Posterior cingulate gyrus (tissue), 11 donors: ENCODE measurements at places on chromosomes 12 and 14.

- DNase-seq, result no peak
These were observed 9.7 kb upstream of the CMKLR1 start for GRCh38 chr12:108348842-108349241.

GRCh38 chr14:64673316-64673715 lies 30.9 kb upstream of the PLEKHG3 start:
- no peak for DNase-seq

- no peak for DNase-seq
These were observed 33.0 kb downstream of the METAP2 start for GRCh38 chr12:95506707-95507523.

DNA sequence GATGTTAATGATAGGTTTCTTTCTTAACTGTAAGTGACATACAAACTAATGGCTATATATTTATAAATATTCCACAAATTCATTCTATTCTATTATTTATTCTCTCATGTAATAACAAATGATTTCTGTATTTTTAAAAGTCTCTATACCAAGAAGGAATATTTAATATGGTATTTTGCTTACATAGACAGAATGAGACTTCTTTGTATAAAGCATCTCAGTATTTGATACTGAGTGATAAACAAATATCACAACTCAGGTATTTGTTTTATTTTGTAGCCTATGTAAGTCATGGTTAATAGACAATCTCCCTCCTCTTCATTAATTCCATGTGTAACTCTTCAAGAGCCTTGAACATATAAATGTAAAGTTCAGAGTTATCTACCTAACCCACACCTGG lies 18.0 kb downstream of the ATL1 start:
- no peak for DNase-seq

DNA sequence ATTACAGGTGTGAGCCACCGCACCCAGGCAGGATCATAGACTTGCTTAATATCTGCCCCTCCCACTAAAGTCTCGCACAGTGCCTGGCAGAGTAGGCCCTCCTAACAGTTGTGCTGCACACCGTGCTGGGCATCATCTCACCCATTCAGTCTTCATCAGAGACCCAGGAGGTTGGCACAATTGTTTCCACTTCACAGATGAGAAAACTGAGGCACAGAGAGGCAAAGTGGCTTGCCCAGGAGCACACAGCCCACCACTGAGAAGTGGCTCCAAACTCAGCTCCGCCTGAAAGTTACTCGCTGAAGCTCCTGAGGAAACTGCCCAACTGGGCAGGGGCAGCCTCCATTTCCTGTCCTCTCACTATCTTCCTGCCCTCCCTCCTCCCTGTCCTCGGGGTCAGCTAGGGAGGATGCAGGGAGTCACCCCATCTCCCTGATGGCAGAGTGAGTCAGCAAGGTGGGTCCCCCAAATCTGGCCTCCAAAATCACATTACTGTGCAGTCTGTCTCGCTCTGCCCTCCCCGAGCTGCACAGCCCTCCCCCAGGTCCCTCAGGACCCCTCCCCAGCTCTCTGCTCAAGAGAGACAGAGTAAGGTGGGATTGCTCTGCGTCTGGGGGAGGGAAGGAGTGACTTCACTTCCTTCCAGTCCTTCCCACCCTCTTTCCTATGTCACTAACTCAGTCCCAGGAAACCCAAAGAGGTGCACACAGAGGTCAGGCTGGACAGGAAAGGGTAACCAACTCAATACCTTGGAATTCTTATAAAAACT lies 5.7 kb downstream of the SLC8B1 start:
- DNase-seq, result peak; percentile 67

GRCh38 chr12:49483619-49484018 lies 55.2 kb upstream of the KCNH3 start:
- no peak for DNase-seq

DNA sequence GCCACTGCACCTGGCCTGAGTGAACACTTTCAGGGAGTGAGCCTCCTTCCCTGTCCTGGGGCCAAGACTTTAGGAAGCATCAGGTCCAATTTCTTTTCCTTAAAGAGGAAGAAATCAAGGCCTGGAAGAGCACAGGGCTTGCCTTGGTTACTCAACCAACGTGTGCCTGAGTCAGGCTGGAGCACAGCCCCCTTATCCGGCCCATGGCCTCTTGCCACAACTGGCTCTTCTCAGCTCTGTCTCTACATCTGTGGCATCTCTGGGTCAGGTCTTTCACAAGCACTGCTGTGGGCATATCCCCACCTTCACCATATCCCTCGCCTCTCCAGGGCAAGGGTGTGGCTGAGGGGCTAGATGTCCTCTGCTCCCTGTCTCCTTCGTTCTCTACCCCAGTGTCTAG lies 6.8 kb downstream of the MYH6 start:
- DNase-seq, result no peak

DNA sequence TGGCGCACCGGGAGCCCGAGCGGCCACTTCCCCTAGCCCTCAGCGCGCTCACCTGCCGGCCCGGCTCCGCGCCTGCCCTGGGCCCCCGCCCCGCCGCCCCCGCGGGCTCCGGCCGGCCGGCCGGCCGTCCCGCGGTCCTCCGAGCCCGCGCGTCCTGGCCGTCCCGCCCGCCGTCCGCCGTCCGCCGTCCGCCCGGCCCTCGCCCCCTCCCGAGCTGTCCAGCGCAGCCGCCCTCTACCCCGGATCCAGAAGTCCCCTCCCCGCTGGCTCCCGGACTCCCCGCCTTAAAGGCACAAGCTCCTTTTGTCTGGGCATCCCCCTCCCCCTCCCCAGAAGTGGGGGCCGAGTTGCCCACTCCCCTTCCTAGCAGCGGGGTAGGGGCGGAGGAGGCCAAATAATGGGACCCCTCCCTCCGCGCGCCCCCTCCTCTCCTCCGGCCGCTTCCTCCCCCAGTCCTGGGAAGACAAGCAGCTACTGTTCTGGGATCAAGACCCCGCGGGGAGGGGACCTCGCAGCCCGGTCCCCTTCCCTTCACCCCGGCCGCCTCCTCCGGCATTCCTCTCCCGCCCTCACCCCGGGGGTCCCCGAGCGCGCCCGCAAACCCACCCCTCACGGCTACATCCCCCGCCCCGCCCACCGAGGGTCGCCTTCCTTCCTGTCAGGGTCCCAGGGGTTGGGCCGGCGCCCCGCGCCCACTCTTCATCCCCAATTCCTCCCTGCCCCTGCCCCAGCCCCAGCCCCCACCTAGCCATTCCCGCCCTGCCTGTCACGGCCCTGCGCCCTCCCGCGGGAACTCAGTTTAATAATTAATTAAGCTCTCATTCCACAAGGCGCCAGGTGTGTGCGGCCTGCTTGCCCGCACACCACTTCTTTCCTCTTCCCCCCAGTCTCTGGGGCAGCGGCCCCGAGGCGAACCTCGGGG lies at the start of gene ADCY6:
Gene ADCY6 (minus strand): TSS at position 236 of the 922 bp plus-strand sequence. CDS start 5,655 bp downstream, outside the sequence.
- DNase-seq, result peak; percentile 96

GRCh38 chr12:65655074-65655493 lies 169.2 kb upstream of the HMGA2 start:
- no peak for DNase-seq

GRCh38 chr12:48780381-48781025 lies 8.4 kb downstream of the ADCY6 start:
- DNase-seq, result no peak

DNA sequence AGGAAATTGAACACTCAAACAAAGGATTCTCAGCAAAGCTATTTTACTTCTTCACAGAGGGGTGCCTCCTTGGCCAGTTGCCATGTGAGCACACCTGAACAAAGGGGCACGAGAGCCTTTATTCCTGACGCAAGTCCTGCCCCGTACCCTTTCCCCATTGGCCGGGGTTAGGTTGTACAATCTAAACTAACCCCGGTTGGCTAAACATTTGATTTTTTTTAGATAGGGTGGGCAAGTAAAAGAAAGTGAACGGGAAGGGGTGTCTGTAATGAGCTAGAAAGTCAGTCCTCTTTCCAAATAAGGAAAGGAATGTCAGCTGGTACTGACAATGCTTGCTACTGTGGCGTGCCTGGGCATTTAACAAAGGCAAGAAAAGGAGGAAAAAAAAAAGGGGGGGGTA lies 135.5 kb upstream of the CDKN3 start:
- DNase-seq, result no peak

- DNase-seq, result no peak
These were observed 845 bp downstream of the GIT2 start for GRCh38 chr12:109995361-109995685.

DNA sequence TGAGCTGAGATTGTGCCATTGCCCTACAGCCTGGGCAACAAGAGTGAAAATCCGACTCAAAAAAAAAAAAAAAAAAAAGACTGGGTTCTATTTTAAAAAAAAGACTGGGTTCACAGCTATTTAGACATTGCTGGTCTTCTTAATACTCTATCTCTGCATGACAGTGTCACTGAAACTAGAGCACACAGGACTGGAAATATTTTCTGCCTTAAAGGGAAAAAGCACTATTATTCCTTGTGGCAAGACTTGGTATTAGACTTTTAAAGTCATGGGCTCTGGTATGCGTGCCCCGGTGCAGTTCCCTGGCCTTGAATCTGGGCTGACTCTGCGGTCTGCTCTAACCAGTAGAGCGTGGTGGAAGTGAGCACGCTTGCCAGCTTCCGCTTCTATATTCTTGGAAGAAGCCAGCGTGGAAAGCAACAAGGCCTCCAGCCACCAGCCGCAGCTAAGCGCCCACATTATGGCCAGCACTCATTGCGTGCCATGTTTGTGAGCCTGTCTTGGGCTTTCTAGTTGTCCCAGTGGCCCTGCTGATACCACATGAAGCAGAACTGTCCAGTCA lies 31.3 kb downstream of the PRKAB1 start:
- DNase-seq, result no peak

DNA sequence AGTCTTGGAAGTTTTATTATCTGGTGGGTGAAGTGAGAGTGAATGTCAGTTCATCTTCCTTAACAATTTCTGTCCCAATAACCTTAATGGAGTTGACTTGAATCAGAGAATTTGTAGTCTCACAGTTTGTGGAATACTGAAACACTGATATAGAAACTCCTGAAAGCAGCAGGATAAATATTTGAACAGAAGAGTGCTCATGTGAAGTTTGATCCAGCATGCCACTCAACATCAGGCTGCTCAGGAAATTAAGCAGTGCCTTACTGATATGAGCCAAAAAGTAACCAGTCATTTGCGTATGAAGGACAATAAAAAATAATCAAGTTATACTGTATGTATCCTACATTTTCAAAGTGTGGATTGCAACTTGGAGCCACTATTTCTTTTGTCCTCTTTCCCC lies 15.7 kb downstream of the MUCL1 start:
- no peak for DNase-seq

- no peak for DNase-seq
These were observed 6.2 kb downstream of the PSMA6 start for GRCh38 chr14:35298351-35298750.

DNA sequence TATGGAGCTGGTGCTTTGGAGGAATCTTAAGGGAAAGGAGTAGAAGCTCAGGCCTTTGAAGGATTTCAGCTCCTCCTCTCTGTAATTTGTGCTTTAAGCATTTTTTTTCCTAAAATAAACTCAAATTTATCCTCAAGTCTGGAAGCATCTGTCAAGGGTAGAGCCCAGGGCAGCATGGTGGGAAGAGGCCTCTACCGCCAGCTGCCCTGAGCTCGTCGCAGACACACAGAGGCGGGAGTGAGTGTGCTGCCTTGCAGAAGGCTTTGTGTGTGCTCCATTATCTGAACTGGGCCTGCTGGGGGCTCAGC lies 9.3 kb downstream of the DHRS2 start:
- DNase-seq, result no peak

DNA sequence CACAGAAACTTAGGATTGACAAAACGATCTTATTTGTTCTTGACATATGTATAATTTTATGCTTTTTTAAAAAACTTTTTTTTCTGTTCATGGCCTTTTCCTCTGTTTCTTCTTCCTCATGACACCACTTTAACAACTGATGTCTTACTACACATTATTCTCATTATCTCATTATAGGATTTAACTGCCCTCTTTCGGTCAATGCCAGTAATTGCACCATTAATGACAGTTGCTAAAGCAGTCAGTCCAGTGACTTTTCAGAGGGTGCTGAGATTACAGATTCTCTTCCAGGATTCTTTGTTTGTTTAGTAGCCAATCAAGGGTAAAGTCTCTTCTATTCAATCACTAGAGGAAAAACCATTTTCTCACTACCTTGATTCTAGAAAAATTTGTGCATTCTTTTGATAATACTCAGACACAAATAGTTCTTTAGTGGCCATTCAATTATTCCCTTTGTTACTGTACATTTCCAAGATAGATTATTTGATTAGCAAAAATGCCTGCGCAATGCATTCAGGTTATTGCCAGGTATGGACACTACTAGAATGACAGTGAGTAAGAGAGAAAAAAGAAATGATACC lies 50.1 kb downstream of the KLRG1 start:
- no peak for DNase-seq

DNA sequence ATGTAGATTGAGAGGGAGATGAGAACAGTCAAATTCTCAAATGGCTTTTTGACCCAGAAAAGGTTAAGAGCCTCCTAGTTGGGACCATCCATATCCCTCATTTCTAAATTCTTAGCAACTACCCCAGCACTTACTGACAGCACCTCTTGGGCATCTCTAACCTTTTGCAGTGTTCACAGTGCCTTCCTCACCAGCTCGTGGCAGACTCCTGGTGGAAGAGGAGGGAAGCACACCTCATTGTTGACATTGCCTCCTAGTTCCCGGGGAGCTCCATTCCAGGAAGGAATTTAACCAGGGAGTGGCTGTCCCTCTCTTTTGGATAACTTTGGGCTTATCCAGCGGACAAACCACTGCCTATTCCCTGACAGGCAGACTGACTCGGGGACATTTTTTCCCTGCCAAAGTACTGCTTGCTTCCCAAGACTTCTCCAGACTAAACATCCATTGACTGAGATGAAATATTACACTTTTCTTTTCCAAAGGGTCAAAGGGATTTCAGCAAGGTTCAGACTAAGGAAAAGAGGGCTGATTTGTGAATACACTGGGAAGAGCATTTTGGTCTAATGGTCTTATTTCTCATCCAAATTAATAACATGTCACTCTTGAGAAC lies 9.0 kb upstream of the OR6J1 start:
- DNase-seq, result peak; percentile 72

GRCh38 chr14:104680806-104681688 lies 8.4 kb upstream of the INF2 start:
- peak; percentile 76 for DNase-seq

- DNase-seq, result no peak
These were observed 514.3 kb upstream of the SEL1L start for GRCh38 chr14:82047777-82048470.

GRCh38 chr12:112198120-112198733 lies 72.9 kb downstream of the TRAFD1 start:
- DNase-seq, result peak; percentile 66

GRCh38 chr14:89143595-89143994 lies 273.4 kb downstream of the FOXN3 start:
- DNase-seq, result no peak

- no peak for DNase-seq
These were observed 12.2 kb upstream of the PCED1B start for GRCh38 chr12:47067176-47067575.
